ENCODE measurements at places on chromosomes 11 and 22.
A peak's percentile ranks its signal among the peaks of the same experiment; 100 is the strongest.

GRCh38 chr11:117824571-117825537 is at the start of gene FXYD2:
TSS of gene FXYD2 (minus strand) at chr11:117824744. CDS start at chr11:117824678, 66 bp downstream.
- no peak for DNase-seq

GRCh38 chr11:45185228-45185729 is 38.8 kb downstream of the PRDM11 start:
- DNase-seq = no peak

- DNase-seq = no peak
Measured at GRCh38 chr11:61294717-61295595, at the start of gene VWCE. TSS of gene VWCE (minus strand) at chr11:61295316. CDS start at chr11:61295037, 279 bp downstream.

DNA sequence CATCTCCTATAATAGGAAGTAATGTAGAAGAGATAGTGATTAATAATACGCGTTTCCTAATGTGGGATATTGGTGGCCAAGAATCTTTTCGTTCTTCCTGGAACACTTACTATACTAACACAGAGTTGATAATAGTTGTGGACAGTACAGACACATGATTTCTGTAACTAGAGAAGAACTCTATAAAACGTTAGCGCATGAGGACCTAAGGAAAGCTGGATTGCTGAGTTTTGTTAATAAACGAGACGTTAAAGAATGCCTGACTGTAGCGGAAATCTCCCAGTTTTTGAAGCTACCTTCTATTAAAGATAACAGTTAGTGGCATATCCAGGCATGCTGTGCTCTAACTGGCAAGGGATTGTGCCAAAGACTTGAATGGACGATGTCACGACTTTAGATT is 83.3 kb downstream of the GGT1 start:
- no peak for DNase-seq

- no peak for DNase-seq
Measured at GRCh38 chr11:37721485-37721884, 1123.4 kb upstream of the RAG2 start.

- no peak for DNase-seq
Measured at GRCh38 chr11:33828604-33829429, 54.5 kb upstream of the FBXO3 start.

GRCh38 chr11:68750195-68751003 is 921 bp downstream of the TESMIN start:
- no peak for DNase-seq

DNA sequence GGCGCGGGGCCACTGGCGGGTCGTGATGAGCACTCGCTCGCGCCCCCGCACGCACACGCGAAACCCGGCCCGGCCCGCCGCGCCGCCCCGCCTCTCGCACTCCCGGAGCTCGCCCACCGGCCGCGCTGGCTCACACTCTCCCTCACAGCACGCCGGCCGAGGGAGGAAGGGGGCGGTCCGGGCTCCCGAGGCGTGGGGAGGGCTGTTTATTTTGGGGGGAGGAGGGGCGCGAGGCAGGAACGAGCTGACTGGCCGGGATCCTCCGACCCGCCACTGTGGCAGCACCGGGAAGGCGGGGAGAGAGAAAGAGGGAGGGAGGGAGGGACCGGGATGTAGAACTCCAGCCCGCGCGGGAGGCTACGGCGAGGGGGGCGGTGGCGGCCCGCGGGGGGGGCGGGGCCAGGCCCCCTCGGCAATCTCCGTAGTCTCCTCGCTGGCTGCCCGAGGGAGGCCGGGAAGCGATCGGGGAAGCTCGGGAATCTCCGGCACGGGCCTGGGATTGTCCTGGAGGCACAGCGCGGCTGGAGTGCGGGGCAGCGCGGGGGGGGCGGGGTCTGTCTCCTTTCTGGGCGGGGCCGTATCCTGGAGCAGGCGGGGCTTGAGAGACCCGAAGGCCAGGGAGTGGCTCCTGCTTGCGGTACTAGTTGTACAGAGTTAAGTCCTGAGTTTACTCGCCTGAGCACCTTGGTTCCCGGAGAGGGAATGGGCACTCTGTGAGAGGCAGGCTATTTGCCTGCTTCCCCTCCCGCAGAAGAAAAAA is at the start of gene RBFOX2:
Gene RBFOX2 (minus strand): TSS at position 179 of the 760 bp plus-strand sequence. CDS start 399 bp downstream, outside the sequence.
- peak; percentile 89 for DNase-seq

- DNase-seq = no peak
Measured at GRCh38 chr22:39318507-39319283, 728 bp downstream of the RPL3 start.

GRCh38 chr11:3175194-3175593 is 10.1 kb upstream of the OSBPL5 start:
- DNase-seq = no peak

- no peak for DNase-seq
Measured at GRCh38 chr11:58509748-58510147, 1.8 kb upstream of the OR5B21 start.

DNA sequence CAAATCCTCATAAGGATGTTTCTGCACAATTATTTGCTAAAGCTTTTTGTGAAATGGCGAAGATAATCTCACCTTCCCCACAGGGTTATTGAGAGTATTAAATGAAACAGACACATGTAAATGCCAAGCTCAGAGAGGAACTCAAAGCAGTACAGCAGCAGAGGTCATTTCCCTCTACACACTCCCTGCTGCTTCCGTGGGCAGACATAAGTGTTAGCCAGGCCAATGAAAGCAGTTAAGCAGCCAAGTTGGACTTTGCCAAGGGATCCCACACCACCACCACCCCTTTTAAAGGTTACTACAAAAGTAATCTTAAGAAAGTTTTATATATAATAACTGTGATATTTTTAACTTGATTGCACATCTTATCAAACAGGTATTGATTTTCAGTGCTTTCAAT is 4.0 kb upstream of the FAM111A start:
- DNase-seq = no peak

DNA sequence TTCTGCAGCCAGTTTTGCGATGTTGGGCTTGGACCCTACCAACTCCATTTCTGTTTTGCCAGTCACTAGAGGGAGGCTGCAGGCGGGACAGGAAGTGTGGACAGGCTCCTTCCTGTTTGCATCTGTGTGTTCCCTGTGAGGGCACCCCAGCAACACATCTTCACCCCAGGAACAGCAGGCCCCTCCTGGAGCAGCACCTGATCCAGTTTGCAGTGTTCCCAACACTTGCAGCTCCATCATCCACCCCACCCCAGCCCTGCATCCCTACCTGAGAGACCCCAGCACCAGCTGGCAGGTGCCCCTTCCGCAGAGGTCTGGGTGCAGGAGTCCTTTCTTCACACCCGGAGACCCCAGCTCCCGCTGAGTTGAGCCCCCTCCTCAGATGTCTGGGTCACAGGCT is 7.4 kb upstream of the VSIG10L2 start:
- no peak for DNase-seq

DNA sequence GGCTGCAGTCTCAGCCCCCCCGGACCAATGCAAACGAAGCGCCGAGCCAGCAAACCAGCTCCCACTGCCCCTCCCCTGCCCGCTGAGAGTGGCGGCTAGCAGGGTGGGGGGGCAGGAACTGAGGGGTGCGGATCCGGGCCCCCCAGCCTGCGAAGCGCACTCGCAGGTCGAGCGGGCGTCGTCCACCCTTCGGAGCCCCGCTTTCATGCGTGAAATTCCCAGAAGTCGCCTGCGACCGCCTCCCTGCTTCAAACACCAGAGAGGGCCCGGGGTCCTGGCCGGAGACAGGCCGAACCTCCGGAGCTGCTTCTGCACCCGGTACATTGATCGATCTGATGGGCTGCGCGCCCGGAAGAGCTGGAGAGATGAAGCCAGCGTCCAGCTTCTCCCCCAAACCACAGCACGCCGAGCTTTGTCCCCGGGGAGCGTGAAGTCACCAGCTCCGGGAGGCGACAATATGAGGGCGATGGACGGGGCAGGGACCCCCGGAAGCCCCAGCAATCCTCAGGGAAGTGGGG is 646 bp upstream of the PATZ1 start:
- no peak for DNase-seq

DNA sequence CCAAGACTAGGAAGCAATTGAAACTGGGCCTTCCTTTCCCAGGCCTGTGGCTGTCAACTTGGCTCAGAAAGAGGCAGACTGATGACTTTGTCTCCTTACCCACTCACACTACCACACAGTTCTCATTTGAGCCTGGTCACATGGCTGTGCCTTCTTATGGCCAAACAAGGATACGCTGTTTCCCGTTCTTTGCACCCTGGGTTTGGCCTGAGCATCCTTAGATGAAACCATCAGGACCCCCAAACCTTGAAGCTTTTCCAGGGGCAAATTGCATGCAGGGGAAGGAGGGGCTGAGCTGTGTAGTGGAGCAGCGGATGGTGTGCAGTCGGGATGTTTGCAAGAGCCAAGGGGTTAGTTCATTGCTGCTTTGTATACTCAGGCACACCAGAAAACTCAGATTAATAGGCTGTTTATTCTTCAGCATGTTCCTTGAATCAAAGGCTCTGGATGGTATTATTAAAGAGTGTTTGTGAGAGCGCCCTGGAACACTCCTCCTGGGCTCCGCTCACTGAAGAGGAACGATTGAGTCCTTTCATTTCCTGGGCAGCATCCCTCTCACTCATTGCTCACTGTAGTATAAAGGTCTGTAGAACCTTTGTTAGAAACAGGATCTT is 69.8 kb downstream of the ARFGAP2 start:
- DNase-seq = no peak

DNA sequence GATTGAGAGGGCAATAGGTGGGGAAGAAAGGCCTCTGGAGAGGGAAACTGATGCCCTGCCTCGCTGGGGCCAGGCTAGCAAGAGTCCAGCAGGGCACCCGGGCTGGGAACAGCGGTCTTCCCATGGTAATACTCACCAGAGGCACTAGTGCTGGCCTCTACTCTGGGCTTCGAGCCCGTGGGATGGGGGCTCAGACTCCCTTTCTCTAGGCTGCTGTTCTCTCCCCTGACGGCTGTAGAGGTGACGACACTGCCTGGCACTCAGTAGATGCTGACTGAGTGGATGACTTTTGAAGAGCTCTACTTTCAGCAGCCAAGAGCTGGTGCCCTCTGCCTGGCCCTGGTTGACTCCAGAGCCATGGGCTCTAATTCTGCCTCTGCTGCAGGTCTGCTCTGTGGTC is 818 bp upstream of the C1QTNF4 start:
- DNase-seq = no peak

DNA sequence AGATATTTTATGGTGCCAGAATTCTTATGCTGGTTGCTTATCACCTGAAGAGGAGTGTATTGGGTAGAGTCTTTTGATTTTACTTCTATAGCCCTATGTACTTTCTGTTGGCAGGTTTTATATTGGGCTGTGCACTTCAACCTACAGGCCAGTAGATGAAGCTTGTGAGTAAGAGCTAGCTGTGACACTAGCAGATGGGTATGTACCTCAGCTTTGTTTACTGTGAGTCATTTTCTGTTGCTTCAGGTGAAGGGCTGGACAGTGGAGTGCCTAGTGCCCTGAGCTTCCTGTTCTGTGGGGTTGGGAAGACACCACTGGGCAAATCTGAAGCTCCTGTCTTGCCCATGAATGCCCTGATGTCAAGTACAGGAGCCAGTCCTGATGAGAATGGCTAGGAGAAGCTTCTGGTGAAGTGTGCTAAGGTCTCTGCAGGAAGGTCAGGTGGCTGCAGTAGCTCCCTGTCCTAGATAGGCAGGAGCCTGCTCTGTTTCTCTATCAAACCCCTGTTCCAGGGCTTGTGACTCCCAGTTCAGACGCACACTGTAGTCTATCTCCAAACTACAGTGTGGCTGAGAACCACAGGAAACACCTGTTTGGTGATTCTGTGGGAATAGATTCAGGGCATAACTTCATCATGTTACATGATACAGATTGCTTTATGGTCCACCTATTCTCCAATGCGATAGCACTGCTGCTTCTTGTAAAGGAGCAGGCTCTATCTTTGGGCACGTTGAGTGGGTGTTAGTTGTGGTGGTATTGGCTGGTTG is 755.7 kb downstream of the KCNA4 start:
- DNase-seq = no peak

- DNase-seq = no peak
Measured at GRCh38 chr11:119377112-119377901, 4.2 kb downstream of the USP2 start.

DNA sequence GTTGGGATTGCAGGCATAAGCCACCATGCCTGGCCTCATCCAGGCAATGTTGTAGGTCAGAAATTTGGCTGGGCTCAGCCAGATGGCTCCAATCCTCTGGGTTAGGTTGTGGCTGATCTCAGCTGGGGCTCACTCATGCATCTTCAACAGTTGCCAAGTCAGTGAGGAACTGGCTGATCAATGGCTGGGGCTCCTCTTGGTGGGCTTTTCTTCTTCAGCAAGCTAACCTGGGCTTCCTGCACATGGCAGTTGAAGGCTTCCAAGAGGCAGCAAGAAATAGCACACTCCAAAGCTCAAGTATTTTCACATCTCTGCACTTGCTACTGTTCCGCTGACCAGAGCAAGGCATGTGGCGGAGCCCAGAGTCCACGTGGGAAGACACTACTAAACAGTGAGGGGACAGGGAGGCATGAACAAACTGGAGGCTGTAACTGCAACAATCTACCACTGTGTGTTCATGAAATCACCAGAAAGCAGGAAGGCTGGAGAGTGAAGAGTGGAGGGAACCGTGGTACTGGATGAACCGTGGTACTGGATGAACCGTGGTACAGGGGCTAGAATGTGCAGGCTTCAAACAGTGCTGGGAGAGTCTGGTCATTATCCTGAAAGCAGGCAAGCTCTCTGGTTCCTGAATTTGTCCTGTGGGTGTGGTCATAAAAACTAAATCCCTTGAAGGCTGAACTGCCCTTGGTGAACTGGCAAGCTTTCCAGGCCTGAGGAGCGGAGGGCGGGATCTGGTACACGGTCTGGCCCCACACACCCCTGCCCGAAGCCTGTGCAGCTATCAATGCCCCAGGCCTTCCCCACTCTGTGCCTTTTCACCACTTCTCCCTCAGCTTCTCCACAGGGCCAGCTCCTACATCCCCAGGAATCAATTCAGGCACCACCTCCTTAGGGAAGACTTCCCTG is 20.2 kb downstream of the CHST1 start:
- no peak for DNase-seq

- peak; percentile 56 for DNase-seq
Measured at GRCh38 chr11:78030429-78031325, 7.6 kb upstream of the KCTD14 start.

DNA sequence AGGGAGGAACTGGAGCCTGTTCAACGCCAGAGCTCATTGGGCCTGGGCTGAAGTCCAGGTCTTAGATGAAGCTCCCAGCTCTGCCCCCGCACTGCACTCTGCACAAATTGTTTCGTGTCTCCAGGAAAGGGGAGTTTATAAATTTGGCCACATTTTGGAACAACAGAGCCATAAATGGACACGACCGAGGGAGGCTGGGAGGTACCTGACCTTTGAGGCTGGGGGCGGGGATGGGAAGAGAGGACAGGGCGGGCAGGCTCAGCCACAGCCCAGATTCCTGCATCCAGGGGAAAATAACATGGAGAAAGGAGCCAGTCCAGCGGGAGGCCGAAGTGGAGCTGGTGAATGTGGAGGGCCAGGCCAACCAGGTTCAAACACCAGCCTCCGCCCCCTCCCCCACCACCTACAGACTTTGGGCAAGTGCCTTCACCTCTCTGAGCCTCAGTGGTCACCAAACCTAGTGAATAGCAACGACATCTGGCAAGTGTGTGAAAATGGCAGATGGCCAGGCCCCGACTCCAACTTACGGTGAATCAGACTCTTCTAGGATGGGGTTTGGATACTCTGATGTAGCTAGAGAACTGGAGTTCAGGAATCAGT is 36.8 kb upstream of the SMTN start:
- no peak for DNase-seq

GRCh38 chr22:38201711-38202436 is at the start of gene MAFF:
TSS of gene MAFF (plus strand) at chr22:38201994. CDS start at chr22:38213854, 11,860 bp downstream.
- DNase-seq = peak; percentile 94

- DNase-seq = no peak
Measured at GRCh38 chr11:8209208-8209807, 40.5 kb upstream of the RIC3 start.

- peak; percentile 34 for DNase-seq
Measured at GRCh38 chr11:131033151-131033651, 116.9 kb upstream of the SNX19 start.
